ENCODE measurements at places on chromosomes 11 and 22. TPM values are rescaled to one million over a fixed set of nuclear protein-coding genes. Genes with fewer than 3 reads are reported as not detected.

GRCh38 chr22:37195921-37196320 is 7.9 kb upstream of the C1QTNF6 start:
- peak; percentile 56 for DNase-seq

DNA sequence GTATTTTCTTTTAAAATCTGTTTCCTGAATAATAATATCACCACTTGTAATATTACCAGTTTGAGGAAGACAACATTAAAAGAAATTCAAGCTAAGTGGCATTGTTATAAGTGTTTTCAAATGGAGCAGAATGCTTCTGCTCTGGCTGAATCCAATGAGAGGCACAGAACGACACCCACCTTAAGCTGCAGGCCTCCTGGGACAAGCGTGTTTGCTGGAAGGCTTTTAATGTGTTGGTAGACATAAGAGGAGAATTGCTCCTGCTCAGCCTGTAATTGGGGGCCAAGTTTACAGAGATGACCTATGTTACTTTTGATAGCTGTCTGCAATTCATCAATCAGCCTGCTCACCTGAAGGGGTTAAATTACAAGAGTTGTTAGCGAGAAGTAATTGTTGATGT is 242.2 kb downstream of the DCDC1 start:
- DNase-seq, result no peak

DNA sequence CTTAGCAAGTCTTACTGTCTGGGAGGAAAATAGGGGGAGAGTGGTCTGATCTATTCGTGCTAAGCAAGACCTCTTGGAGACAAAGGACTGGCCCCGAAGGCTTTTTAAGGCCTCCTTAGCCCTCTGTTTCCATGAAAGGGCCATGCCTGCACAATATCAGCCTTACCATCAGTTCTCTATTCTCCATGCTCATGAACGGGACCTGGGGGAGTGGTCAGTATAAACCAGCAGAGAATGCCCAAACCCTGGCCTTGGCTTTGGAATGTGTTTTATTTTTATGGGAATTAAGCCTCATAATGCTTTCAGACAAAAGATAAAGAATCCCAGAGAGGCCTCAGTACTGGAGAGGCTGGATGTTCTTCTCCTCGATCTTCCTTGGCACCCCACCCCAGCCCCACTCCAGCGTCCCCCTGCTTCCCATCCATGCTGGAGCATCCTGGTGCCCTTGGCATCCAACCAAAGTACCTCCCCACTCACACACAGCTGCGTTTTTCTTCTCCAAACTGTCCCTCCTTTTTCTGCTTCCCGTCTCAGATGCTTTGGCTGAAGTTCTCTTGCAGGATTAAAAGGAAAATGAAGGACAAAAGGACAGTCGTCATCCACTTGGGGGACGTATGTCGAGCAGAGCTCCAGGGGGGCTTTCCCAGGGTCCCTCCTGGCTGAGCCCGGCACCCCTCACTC is 18.6 kb downstream of the FXYD6 start:
- peak; percentile 42 for DNase-seq

DNA sequence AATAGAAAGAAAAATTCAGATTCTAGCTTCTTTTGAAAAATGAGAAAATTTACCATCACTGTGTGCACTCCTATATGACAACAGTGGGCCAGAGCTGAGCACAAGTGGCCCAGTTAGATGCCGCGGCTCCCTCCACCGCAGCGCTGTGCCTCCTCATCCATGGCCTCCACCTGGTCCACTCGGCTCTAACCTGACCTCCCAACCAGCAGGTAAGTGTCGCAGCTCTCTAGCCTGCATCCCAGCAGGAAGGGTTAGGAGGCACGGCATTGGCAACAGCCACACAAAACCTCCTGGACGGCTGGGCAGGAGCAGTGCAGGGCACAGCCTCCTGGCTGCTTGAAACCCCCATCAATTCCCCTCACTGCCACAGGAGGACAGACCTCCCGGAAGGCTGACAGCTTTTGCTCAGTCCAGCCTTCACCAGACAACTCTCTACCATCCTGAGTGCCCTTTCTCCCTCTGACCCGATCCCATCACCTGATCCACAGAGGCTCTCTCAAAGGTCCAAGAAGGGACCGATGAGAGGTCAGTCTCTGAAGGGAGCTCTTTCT is 76.1 kb downstream of the RPL27A start:
- no peak for DNase-seq

- no peak for DNase-seq
Measured at GRCh38 chr11:84261707-84262106, 975.5 kb upstream of the CCDC90B start.

GRCh38 chr11:69012092-69013008 is 696 bp downstream of the MRGPRF start:
- peak; percentile 52 for DNase-seq

DNA sequence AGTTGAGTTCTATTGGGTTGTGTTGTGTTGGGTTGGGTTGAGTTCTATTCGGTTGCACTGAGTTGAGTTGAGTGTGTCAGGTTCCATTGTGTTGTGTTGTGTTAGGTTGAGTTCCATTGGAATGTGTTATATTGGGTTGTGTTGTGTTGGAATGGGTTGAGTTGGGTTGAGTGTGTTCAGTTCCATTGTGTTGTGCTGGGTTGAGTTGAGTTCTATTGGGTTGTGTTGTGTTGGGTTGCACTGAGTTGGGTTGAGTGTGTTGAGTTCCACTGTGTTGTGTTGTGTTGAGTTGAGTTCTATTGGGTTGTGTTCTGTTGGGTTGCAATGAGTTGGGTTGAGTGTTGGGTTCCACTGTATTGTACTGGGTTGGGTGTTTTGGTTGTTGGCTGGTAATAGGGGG is 35.5 kb downstream of the ALX4 start:
- DNase-seq, result no peak

- DNase-seq, result no peak
Measured at GRCh38 chr11:11577932-11578911, 43.6 kb downstream of the GALNT18 start.

DNA sequence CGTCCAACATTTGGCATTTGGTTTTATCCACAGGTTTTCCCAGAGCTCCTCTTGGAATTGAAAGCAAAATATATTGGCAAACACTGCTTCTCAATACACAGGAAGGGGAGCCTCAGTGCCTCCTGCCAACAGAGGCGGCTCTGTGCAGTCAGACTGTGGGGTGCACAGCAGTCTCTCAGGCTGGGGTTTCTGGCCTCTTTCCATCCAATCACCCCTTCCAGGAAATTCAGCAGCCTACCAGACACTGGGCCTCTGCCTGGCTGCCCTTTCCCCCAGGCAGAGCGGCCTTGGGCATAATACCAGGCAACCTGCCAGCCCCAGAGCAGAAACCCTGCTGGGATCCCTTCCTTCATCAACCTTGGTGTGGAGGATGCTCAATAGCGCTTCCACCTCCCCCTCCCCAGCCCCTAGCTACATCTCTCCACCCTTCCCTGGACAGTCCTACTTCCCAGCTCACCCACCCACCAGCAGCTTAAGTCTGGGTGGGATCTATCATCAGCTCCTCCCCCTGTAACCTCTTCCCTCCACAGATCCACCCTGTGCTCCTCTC is 17.8 kb upstream of the RAPSN start:
- DNase-seq, result no peak

DNA sequence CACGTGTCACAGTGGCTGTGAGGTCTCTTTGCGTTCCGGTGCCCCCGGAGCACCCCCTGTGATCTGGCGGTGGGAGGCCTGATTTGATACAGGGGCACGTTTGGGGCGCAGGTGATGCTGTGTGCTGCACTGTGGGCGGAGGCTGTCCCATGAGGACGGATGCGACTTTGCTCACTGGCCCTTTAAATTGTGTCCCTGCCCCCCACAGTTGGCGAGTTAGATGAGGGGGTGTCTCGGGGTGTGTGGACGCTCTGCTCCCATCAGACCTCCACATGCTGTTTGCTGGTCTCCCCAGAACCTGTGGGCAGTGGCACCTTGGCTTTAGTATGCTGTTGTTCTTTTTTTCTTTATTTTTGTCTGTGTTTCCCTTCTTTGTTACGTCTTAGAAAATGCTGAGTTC is 5.2 kb downstream of the ZBED4 start:
- no peak for DNase-seq

DNA sequence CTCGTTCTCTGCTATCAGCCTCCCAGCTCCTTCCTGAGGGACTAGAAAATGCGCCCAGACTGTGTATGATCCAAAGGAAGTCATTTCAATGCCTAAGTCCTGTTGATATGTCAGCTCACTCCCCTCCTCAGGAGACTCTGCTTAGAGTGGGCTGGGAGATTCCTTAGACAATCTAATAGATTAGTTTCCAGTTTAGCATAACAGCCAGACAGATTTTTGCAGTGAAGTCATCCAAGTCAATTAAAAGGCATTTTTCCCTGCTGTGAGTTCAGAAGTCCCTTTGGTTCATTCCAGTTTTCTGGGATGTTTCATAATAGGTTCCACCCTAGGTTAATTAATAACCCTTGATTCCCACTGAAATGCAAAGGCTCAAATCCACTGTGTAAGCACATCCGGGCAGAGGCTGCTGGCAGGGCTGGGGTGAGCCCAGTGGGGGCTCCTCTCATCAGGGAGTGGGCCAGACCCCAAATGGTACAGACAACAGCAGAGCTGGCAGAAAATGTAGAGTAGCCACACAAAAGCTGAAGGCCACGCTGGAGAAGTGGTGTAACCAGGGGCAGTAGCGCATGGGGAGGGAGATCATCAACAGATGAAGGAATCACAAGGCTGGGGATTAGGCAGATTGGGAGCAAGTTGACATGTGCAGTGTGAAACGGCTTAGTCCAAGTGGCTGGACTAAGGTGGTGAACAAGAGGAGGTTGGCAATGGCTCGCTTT is 90.6 kb downstream of the SYN3 start:
- DNase-seq, result no peak

DNA sequence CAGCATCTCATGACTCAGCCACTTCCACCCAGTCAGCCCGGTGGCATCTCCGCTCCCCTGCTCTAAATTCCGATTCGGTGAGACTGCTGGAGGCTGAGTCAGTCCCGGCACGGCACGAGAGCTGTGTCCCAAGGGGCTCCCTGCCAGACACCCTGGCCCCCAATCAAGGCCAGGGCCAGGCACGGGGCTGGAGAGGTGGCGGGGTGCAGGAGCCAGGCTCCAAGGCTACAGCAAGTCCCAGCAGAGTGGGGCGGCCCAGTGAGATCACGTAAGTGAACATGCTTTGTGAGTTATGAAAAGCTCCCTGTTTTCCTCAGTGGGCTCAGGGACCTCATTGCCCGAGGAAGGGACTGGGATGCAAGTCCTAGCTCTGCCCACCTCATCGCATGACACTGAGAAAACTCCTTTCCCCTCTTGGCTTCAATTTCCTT is 3.0 kb downstream of the C11orf68 start:
- peak; percentile 94 for DNase-seq

GRCh38 chr11:99352642-99353041 is 331.9 kb downstream of the CNTN5 start:
- DNase-seq, result no peak

DNA sequence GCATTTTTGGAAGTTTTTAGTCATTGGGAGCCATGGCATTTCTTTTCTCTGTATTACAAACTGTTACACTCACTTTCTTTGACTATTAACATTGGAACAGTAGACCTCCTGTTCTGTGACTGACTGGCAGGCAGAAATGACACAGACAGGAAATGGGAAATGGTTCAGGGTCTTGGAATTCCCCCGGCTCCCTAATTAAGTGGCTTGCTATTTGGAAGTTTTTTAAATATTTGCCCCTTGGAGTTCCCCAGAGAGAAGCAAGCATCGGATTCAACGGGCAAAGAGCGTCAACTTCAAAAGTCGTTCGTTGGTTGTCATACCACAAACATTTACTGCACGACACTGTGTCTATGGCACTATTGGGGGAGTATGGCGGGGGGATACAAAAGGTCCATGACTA is 1.1 kb upstream of the BIRC2 start:
- DNase-seq, result no peak

DNA sequence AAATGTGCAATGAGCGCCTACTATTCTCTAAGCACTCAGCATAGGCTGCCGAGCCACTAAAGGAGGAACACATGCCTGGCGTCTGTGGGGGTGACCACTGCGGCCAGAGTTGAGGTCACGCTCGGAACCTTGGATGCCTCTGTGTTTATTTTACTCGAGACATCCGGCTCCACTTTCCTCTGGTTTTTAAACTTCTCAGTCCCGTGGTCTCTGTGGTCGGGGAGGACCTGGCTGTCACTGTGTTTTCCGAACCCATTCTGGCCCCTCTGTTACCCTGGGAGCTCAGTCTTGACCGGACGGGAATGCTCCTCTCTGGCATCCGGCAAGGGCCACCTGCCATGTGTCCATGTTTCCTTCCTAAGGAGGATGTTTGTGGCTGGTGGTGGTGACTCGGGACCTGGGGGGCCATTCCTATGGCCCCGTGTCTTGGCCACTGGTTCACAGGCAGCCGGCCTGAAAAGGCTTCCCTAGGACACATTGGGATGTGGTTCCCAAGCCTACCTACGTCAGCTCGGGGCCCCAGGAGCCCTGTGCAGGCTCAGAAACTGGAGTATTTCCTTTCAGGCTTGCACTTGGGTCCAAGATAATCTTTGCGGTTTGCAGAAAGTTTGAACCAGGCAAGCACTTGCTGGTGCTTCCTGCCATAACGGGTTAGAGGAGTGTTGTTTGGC is 46.7 kb upstream of the PARVG start:
- no peak for DNase-seq

- no peak for DNase-seq
Measured at GRCh38 chr11:75400146-75400865, 988 bp downstream of the RPS3 start.

- DNase-seq, result no peak
Measured at GRCh38 chr11:121793916-121794315, 322.1 kb downstream of the BLID start.

DNA sequence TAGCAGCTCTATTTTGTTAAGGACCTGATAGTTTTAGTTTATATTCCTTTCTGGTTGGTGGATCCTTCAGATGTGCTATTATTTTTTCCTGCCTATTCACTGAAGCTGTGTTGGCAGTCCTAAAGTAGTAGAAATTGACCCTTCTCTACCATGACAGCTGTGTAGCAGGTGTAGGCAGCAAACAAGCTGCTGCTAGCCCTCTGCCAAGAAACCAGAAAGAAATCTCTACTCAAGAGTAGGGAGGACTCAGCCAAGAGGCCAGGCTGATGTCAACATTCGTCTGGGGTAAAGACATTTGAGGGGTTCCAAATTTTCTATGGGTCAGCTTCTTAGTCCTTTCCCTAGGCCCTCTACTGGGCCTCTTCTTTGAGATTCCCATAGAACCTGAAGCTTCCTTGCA is 51.2 kb downstream of the CSTF3 start:
- DNase-seq, result no peak

DNA sequence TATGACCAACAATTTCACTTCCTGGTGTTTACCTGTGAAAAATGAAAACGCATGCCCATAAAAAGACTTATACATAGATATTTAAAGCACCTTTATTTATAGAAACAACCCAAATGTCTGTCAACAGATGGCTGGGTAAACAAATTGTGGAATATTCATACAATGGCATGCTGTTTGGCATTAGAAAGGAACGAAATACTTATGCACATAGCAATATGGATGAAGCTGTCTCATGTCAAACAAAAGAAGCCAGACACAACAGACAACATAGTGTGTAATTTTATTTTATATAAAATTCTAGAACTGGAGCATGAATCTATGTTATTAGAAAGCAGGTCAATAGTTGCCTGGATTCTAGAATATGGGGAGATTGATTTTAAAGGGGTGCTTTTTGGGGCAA is 38.0 kb downstream of the GRK3 start:
- no peak for DNase-seq

The NEU3 gene
- total RNA-seq, result 10.9 TPM

The SCO2 gene
- not detected for total RNA-seq

The MS4A6E gene
- not detected for total RNA-seq

The NXPE2 gene
- 0.41 TPM for total RNA-seq

The PLEKHA7 gene
- total RNA-seq, result 13.3 TPM

The SULT4A1 gene
- total RNA-seq, result 2.1 TPM
